SW480 (cell line): ENCODE measurements at places on chromosomes 4 and X.

DNA sequence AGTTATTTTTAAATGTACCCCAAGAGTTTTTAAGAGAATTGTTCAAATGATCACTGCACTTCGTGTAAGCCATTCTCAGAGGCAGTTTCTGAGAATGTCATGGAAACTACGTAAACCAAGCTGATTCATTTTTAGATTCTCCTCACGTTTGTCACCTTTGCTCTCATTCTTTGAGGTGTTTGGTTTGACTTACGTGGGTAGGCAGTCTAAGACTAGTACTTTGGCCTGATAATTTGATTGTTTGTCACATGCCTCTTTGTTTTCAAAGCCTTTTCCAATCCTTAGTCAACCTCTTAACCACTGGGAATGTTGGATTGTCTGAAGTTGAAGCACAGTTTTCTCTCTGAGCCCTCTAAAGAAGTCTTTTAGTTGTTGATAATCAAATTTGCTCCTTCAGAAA, 10.5 kb downstream of the SEPTIN11 start:
- no peak for DNase-seq

DNA sequence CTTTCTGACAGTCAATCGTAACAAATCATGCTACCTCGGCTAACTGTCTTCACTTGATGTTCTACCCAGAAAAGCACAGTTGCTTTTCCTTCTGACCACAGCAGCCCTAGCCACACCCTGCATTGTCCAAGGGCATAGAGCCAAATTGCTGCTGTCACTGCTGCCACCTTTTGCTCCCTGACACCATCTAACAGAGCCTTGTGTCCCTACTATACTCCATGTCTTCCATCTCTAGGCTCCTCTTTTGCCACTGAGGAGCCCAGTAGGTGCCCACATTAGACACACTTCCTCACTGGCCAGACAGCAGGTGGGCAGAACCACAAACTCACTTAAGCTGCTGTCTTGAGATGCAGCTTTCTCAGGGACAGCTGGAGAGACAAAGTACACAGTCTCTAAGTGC, 91.4 kb downstream of the ANXA3 start:
- DNase-seq, result peak; percentile 17

- DNase-seq, result no peak
These were observed 699.1 kb upstream of the AMOT start for GRCh38 chrX:113539599-113540356.

GRCh38 chr4:180794333-180794732, 1448.9 kb upstream of the TENM3 start:
- no peak for DNase-seq

DNA sequence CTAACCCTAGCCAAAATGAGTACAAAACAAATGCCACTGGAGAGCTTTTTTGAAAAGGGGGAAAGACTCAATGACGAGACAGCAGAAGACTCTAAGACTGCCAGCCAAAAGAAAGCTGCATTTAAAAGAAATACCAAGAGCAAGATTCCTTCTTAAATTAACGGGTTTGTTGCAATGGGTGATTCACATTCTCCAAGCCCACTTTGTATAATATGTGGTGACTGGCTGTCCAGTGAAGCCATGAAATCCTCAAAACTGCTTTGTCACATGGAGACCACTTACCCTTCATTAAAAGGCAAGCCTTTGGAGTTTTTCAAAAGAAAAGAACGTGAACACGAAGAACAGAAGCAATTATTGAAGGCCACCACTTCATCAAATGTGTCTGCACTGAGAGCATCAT, 68.2 kb downstream of the MRPL1 start:
- no peak for DNase-seq

DNA sequence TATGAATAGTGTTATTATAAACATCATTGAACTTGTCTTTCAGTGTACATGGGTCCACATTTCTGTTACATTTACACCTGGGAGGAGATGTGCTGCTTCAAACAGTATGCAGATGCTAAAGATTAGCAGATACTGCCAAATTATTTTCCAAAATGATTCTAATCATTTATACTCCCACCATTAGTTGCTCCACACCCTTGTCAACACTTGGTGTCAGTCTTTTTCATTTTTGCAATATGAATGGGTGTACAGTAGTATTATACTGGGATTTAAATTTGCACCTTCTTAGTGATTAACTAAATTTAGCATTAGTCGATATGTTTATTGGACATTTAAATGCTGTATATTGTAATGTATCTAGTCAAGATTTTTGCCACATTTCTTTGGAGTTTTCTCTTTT, 131.6 kb upstream of the GRID2 start:
- no peak for DNase-seq

DNA sequence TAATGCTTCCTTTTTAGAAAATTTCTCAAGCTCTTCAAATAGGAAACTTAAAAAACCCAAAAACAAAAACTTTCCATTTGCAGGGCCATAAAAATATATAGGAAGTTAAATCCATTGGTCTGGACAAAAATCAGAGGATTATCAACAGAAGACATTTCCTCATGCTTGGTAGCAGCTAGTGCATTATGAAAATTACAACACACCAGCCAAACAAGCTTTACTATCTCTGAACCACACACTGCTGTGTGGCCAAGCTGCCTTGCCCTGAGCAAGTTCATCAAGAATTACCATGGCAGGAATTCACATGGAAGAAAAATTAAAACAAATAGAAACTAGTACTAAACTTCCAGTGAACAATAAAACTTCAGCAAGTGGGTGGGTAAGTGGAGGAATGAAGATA, 3.6 kb downstream of the USP46 start:
- DNase-seq, result no peak

DNA sequence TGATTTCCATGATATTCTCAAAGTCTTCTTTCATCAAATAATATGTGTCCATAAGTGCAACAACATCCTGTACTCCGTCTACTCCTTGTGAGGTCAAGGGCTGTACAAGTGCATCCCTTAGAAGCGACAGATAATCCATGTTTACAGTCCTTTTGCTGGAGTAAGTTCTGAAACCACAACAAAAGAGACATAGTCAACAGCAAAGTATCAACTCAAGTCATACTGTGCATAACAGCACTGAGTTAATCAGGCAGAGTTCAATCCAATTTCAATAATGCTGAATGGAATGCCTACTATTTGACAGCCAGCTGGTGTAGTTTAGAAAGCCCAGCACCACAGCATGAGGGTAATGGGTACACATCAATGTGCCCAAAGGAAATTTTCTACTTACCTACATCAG, 74.5 kb downstream of the RFC1 start:
- no peak for DNase-seq

DNA sequence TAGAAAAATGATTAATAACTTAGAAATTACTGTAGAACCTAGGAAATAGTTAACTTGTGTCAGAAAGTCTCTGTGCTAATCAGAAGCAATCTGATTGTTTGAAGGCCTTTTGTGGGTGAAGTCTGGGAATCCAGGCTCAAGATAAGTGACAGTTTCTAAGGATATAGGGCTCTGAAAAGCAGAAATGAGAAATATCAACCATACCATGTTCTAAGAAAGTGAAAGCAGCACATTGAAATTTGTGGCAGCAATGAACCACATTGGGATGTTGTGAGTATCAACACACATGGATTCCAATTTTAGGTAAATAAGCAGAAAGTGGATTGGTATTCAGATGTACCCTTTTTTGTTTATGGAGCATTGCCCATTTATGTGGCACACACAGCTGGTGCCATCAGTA, 464.6 kb downstream of the IL15 start:
- DNase-seq, result no peak

DNA sequence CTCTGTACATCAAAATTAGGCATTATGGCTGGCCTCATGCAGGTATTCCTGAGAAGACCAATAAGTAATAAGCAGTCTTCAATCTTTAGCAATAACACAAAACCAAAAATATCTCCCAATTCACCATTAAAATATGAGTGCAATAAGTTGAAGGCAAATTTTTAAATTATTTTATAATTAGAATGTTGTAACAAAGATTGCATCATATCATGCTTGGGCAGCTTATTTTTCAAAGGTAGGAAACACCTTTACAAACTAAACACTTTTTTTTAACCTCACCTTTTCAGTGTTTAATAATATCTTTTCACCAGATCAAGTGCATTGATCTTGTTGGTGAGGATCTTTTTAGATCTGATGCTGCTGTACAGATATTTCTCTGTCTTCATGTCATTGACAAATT, 592.9 kb upstream of the PITX2 start:
- no peak for DNase-seq
